ENCODE measurements at places on chromosomes 6 and 20. TPM values are rescaled to one million over a fixed set of nuclear protein-coding genes. Genes with fewer than 3 reads are reported as not detected.

Gene IPCEF1
- total RNA-seq = 0.07 TPM

Gene MLN
- not detected for total RNA-seq

Gene KAT14
- total RNA-seq = 10.8 TPM

Gene CCDC28A
- total RNA-seq = 10.9 TPM

Gene SDCBP2
- 1.8 TPM for total RNA-seq

Gene SH3BGRL2
- total RNA-seq = 2.2 TPM

Gene SLC17A1
- total RNA-seq = not detected

Gene TMEM200A
- total RNA-seq = 134 TPM

Gene ERVFRD-1
- not detected for total RNA-seq

Gene TCP11
- total RNA-seq = 0.07 TPM

Gene SEMG1
- total RNA-seq = not detected

Gene FABP7
- not detected for total RNA-seq

Gene L3MBTL3
- 11.9 TPM for total RNA-seq

Gene GTSF1L
- not detected for total RNA-seq

Gene CGA
- not detected for total RNA-seq

Gene C20orf204
- total RNA-seq = 0.76 TPM

Gene RHAG
- not detected for total RNA-seq

Gene SPTLC3
- total RNA-seq = 3.9 TPM

Gene HLA-G
- 0.26 TPM for total RNA-seq

Gene SCRT2
- not detected for total RNA-seq

Gene MOG
- not detected for total RNA-seq

Gene FGD2
- total RNA-seq = not detected

Gene TMEM217
- 1.4 TPM for total RNA-seq

Gene BPIFB4
- not detected for total RNA-seq

Gene LTA
- not detected for total RNA-seq

Gene EPHA7
- 0.07 TPM for total RNA-seq

Gene TINAG
- not detected for total RNA-seq

Gene PCSK2
- total RNA-seq = not detected

Gene FRK
- 1.6 TPM for total RNA-seq

Gene PAK5
- total RNA-seq = 0.03 TPM

Gene CCDC170
- total RNA-seq = 0.46 TPM

Gene PGC
- total RNA-seq = not detected

Gene OR2B6
- 0.07 TPM for total RNA-seq

Gene LTB
- not detected for total RNA-seq

Gene TAGAP
- not detected for total RNA-seq

Gene OR12D1
- not detected for total RNA-seq

Gene ZNF343
- total RNA-seq = 15.3 TPM

Gene ZFP57
- total RNA-seq = 0.07 TPM

Gene CLPSL2
- total RNA-seq = not detected

Gene SLC17A9
- total RNA-seq = 25.4 TPM

Gene HRH3
- total RNA-seq = not detected

Gene NT5E
- 667 TPM for total RNA-seq

Gene SMOC2
- total RNA-seq = 0.13 TPM

Gene TTLL9
- 0.07 TPM for total RNA-seq

Gene BYSL
- total RNA-seq = 18.2 TPM

Gene ACTL10
- total RNA-seq = 3.5 TPM

Gene OOEP
- total RNA-seq = 0.30 TPM

Gene COL19A1
- 2.6 TPM for total RNA-seq

Gene MPIG6B
- not detected for total RNA-seq

Gene SYNGAP1
- 16.1 TPM for total RNA-seq

Gene ABHD16B
- not detected for total RNA-seq

Gene EPPIN
- total RNA-seq = 0.39 TPM

Gene ALDH8A1
- total RNA-seq = 0.72 TPM

Gene ARFRP1
- 42.8 TPM for total RNA-seq

Gene KCNQ2
- total RNA-seq = not detected
